Head of caudate nucleus (tissue), 42 donors: ENCODE measurements at places on chromosomes 4 and X.

DNA sequence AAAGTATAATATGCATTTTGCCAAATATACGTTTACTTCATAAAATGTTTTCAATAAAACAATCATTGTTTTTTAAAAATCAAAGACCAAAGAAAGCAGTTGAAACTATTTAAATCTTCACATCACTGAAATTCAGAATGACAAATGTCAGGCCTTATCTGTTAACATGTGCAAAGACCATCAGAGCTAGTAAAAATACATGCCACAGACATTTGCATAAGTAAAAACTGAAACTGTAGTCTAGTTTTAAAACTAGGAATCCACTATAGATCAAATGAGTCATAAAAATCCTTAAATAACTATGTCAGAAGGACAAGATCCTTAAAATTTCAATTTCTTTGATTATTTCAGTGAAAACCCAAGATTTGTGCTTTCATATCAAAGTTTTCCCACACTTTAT, 24.8 kb downstream of the KLHL15 start:
- DNase-seq, result no peak

DNA sequence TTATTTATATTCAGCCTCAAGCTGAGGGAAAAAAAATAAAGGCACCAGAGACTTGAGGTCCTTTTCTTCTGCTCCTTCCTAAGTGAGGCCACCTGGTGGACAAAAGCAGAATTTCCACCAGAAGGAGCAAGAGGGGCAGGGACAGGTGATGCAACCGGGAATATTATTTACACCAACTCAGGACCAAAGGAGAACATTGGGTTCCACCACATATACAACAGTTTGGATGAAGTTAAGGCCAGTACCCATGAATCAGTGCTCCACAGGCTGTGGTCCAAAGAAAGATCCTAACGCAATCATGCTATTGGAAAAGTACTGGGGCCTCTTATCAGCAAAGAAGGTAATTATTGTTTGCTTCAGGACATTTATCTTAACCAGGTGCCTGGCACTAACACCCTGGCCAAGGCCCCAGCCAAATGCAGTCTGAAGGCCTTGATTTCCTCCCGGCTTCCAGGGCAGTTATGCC, 57.4 kb downstream of the TSC22D3 start:
- DNase-seq, result peak; percentile 68

DNA sequence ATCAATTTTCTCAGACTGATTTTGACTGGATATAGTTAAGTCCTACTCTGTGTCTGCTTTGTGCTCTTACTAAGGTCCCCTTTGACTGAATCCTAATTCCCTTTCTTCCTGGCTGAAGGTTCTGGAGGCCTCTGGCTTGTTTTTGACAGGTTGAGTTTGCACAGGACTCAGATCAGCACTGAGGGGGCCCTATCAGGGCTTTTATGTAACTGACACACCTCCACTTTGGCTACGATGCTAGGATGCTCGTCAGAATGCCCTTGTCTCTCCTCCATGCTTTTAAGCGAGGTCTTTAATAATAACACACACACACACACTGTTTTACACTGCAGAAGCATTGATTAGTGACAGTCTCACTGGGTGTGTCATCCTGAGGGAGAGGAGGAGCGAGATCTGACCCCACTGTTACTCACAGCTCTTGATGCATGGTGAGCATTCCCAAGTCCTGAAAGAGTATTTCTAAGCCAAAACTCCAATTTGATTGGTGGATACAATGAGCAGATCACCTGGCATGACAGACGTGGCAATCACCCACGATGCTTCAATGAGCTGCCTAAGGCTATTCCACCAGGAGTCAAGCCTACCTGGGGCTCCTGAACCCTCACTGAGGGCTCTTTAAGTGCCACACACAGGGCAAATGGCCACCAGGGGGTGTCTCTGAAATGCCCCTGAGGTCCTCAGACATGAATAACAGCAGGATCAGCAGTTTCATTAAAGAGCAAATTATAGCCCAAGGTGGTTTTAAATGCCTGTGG, 130.4 kb upstream of the CPEB2 start:
- no peak for DNase-seq

GRCh38 chr4:95108883-95109421, 351.2 kb downstream of the BMPR1B start:
- no peak for DNase-seq

GRCh38 chr4:60611762-60612496, 588.2 kb upstream of the ADGRL3 start:
- DNase-seq, result no peak

DNA sequence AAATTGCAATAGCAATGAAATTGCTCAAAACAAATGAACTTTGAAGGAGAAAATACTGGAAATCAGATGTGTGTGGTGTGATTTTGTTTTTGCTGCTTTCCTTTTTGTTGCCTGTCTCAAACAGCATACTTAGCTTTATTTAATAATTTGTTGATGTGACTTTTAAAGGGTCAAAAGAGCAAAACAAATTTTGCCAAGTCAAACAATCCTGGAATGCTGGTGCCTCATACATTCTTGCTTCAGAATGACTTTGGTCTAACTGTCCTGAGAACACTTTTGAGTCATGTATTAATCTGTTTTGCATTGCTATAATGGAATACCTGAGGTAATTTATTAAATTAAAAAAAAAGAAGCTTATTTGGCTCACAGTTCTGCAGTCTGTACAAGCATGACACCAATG, 3.4 kb downstream of the PF4V1 start:
- no peak for DNase-seq

GRCh38 chrX:1283741-1284140, 15.1 kb downstream of the CSF2RA start:
- no peak for DNase-seq

DNA sequence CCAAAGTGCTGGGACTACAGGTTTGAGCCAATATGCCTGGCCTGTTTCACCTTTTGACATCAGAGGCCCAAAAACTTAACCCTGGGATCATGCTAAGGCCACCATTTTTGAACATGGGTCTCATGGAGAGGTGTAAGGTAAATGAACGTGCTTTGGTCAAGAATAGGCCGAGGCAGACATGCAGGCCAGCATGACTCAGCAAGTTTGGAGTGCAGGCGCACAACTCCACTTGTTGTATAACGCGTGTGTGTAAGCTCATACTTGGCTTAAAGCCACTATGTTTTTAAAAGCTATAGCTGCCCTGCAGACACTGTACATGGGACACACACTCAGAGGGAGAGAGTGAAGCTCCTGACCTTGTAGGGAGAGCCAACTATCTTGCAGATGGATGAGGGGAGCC, 43.8 kb upstream of the HPSE start:
- no peak for DNase-seq

DNA sequence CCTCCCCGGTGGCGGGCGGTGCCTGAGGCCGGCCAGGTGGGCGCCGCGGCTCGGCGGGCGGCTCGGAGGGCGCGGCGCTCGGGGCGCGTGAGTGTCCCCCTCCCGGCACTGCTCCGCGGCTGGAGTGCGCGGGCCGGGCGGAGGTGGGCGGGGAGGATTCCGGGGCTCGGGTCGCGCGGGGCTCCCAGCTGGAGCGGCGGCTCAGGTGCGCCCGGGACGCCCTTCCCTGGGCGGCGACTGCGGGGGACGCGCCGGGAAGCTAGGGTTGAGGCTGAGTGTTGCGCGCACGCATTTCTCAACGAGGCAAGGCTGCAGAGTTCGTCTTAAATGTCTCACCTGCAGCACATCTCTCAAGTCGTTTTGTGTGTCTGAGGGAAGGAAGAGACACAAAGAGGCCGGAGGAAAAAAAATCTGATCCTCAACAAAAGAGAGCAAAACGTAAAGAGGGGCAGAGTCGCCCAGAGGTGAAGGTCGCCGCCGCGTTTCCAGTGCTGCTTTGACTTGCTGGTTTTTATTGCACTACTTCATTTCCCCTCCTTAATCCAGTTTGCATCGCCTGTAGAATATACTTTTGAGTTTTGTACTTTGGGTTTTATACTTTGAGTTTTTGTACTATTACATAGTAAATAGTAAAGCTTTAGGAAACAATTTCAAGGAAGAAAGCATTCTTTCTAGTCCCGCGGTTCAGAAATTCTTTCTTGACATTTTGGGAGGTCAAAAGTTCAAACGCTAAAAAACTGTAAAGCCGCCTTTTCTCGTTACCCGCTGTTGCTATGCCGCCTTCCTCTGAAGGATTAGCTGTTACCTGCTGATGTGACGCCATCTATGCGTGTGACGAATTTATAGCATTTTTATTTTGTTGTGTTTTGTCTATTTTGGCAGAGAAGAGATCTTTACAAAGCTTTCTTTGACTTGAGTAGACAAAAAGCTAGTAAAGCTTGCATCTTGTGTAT, 106.5 kb upstream of the STOX2 start:
- DNase-seq, result no peak

- no peak for DNase-seq
Measured at GRCh38 chr4:7422151-7422897, 12.4 kb downstream of the PSAPL1 start.

GRCh38 chrX:79130857-79131256, 13.6 kb upstream of the GPR174 start:
- no peak for DNase-seq

DNA sequence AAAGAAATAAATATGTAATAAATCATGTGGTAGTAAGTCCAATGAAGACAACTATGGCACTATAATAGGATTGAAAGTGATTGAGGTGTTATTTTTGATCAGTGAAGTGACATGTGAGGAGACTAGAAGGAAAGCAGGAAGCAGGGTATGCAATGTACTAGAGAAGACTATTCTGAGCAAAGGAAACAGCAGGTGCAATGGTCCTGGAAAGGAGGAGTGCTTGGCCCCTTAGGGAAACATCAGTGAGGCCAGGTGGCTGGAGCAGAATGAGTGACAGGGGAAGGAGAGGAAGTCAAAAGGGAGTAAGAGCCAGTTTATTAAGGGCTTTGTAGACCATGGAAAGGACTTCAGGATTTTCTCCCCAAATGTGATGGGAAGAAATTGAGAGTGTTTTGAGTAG, 207.6 kb upstream of the HCCS start:
- no peak for DNase-seq

DNA sequence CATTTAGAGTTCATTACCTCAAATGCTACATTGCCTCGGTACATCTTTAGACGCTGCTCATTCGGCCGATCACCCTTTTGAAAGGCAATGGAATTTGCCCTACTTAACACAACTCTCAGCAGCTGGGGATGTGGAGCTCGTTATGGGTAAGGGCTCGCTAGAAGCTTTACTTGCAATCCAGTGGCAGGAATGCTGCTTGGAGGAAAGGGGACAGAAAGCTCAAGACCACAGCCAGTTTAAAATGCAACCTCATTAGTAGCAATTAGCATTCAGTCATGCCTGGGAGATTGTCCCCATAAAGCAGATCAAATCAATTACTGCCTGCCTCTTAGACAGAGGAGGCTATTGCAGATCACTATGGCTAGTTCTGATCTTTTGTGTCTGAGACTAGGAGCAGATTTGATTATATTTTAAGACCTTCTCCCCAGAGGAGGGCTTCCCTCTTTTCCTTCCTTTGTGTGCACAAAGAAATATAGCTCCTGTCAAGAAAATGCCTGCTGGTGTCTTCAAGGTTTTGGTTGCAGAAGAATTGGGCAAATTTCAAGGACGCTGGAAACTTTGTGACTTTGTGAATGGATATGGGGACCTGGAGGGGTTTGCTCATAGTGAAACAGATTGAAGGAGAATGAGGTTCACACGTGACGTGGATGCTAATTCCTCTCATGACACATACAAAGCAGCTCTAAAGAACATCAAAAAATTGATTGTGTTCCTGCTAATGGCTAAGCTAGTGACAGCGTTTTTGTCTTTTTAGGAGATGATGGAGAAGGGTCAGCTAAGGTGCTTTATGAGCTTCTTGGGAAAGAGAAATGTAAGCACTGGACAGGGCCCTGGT, 237.5 kb upstream of the GLRA2 start:
- DNase-seq, result no peak

- peak; percentile 41 for DNase-seq
Measured at GRCh38 chrX:104098151-104098808, 14.0 kb upstream of the ZCCHC18 start.

- DNase-seq, result peak; percentile 44
Measured at GRCh38 chr4:3766036-3766784, at the start of gene ADRA2C. TSS of gene ADRA2C (plus strand) at chr4:3766385. CDS start at chr4:3766607, 222 bp downstream.

DNA sequence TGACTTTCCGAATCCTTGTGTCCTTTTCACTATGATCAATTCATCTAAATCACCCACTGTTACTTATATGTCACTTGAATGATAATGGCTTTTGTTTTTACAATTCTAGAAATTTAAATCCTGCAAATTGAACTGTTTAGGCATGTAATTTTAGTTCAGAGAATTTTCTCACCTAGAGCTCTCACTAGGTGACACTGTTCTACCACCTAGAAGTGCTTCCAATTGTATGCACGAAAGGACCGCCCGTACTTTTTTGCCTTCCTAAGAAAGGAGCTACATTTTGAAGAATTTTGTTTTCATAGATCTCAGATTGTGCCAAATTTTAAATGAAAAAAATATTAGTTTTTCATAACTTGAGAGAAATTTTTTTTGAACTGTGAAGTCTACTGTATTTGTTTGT, 481.6 kb upstream of the FSTL5 start:
- DNase-seq, result peak; percentile 70

DNA sequence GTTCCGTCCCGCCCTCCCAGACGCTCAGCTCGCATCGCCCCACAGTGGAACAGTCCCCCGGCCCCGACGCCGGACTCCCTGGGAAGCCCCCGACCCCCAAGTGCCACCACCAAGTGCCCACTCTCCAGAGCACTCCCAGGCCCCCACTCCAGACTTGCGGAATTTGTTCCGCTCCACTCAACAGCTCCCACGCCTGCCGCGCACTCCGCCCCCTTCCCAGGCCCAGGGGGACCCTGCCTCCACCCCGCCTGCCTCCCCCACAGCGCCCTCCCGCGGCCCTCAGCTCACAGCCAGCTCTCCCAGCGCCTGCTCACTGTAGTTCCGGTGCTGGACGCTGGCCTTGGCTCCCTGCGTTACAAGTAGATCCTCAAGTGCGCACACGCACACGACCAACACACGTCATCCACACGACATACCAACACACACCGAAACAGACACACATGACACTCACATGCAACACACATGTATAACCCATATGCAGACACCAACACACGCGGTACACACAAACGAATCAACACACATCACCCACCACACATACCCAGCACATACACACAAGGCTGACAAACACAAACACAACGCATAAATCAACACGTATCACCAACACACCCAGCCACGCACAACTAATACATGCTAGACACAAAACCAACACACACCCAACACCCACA, 8.0 kb downstream of the MSX1 start:
- no peak for DNase-seq

GRCh38 chr4:20292739-20293138, 41.0 kb downstream of the SLIT2 start:
- DNase-seq, result no peak

GRCh38 chr4:95377366-95377900, 171.3 kb downstream of the UNC5C start:
- DNase-seq, result no peak
